ENCODE measurements at places on chromosomes 13 and 19.

GRCh38 chr13:95477187-95477586 lies 75.3 kb upstream of the CLDN10 start:
- no peak for DNase-seq

DNA sequence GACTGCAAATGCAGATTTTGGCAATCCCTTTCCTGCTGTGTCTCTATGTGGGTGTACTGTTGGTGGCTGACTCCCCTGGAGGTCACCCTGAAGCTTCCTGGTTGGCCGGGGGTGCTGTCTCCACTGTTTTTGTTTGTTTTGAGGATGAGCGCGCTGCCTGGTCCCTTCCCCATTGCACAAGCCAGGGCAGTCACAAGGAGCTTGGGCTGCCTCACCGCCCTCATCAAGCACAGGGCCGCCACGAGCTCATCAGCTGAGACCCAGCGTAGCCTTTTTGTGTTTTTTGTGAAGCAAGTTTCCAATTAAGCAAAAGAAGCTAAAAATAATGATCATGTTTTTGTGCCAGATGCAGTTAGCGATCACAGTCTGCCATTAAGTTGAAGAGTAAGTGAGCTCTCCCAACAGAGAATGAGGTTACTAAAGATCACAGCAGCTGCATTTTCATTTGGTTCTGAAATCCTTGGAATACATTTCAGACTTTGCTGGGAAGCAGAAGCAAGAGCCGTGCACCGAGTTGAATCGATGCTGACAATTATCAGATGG lies 57.8 kb downstream of the GGACT start:
- peak; percentile 18 for DNase-seq

DNA sequence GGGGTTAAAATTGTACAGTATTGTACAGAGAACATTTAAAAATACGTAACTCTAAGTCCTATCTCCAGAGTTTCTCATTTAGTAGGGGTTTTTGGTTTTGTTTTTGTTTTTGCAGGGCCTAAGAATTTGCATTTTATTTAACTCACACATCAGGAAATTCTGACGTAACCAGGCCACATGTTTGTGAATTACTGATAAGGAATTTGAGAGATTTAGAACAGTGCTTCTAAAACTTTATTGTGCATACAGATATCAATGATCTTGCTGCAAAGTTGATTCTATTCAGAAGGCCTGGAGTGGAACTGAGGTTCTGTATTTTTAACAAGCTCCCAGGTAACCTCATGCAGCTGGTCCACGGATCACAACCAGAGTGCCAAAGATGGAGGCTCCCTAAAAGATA lies 49.3 kb downstream of the LIG4 start:
- DNase-seq, result no peak

GRCh38 chr19:31314849-31315629 lies 34.2 kb downstream of the TSHZ3 start:
- no peak for DNase-seq

GRCh38 chr19:15200553-15201364 lies at the start of gene NOTCH3:
NOTCH3 (minus strand) TSS chr19:15200995; CDS start chr19:15200905, 90 bp downstream.
- DNase-seq, result no peak

- no peak for DNase-seq
Measured at GRCh38 chr19:2259336-2259735, 3.1 kb upstream of the JSRP1 start.

DNA sequence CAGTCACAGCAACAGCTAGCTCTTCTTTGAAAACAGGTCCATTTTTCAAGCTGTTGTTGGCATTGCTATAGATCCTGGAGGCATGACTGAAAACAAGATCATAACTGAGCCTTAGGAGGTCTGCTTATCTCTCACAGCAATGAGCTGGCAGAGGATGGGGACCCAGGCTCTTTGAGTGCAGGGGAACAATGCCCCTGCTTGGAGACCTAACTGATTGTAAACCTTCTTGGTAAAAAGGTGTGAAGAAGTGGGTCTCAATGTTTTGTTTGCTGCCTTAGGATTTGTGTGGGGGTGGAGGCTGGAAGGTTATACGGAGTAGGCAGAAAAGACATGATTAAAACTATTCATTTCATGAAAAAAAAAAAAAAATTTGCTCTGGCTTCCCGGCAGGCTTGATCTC lies 94.6 kb downstream of the EFNB2 start:
- DNase-seq, result peak; percentile 58

DNA sequence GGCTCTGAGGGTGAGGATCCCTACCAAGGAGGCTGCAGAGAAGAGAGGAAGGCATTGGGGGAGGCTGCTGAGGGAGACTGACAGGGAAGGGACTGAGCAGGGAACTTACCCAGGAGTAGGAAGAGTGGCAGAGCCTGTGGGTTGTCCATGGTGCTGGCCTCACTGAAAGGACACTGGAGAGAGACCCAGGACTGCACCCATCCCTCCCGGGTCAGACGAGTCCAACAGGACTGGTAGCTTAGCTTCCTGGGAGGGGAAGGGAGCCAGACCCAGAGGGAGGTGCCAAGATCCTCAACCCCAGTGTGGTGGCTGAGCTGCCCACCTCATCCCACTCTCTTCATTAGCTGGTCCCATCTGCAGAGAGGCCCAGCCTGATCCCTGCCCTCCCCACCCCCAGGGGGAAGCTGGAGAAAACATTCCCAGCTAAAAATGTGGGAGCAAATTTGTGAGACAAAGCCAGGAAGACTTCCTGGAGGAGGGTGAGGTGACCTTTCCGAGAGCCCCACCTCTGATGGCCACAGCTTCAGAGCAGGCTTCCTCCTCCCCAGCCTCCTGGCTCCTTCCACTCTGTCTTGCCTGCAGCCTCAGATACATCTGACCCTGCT lies at the start of gene VSIG10L:
VSIG10L (minus strand) TSS at position 164 of the 605 bp plus-strand sequence; CDS start at position 149, 15 bp downstream.
- no peak for DNase-seq

DNA sequence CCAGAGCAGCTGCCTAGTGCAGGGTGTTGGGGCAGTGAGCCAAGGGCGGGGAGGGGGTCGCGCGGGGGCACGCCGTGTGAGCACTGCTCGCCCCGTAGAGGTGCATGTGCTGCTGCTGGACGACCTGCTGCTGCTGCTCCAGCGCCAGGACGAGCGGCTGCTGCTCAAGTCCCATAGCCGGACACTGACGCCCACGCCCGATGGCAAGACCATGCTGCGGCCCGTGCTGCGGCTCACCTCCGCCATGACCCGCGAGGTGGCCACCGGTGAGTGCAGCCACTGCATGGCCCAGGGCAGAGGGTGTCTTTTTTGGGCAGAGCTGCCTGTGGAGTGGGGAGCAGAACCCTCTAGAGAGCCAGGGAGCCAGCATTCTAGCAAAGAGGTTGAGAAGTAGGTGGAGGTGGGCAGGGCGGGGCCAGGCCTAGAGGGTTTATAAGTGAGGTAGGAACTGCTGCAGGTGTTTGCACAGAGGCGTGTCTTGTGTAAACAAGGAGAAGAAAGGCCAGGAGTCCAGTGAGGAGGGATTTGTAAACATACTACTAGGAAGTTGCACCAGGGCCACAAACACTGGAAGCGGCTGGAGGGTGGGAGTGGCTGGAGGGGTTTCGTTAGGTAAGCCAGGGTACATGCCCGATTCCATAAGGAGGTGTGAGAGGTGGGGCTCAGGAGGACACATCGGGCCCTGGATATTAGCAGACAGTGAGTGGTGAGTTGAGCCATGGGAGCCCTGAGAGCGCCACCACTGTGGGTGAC lies 21.3 kb downstream of the ARHGEF1 start:
- DNase-seq, result peak; percentile 78

- no peak for DNase-seq
Measured at GRCh38 chr13:48583859-48584311, 51.0 kb upstream of the RCBTB2 start.

- no peak for DNase-seq
Measured at GRCh38 chr19:53102206-53102755, 941 bp downstream of the ZNF160 start.

- no peak for DNase-seq
Measured at GRCh38 chr13:44052780-44053184, 173.1 kb downstream of the LACC1 start.

GRCh38 chr13:103772576-103772975 lies 706.4 kb upstream of the SLC10A2 start:
- no peak for DNase-seq

DNA sequence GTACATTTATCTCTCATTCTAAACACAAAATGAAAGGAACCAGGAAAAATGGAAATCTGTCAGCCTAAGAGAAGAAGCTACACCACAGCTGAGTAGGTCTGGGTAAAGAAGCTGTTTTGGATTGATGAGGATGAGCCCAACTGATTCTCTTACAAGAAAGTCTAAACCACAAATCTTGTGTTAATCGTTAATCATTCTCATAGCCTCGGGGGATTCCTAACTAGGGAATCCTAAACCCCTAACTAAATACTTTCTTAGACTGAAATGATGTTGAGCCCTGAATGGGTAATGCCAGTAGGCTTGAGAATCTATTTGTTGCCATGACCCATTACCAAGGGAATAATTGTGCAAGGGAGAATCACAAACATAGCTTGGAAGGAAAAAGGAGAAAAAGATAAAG lies 327.5 kb upstream of the SPRY2 start:
- DNase-seq, result no peak

- DNase-seq, result no peak
Measured at GRCh38 chr13:87868731-87869130, 197.6 kb downstream of the SLITRK5 start.

DNA sequence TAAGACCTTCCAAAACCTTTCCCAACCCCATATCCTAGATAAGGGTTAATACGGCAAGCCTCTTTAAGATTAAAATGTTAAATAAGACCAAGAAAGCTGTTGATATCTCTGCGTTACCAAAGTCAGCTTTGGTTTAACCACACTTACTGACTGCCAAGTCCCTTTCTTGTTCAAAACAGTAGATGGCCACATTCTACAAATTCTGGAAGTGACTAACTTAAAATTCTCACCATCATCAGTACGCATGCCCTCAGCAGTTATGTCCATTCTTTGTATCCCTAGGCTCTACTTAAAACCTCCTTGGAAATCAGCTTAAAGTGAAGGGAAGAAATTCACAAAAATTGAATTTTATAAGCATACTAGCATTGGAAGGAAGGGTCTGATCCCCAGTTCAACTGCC lies 23.6 kb downstream of the SOHLH2 start:
- no peak for DNase-seq

DNA sequence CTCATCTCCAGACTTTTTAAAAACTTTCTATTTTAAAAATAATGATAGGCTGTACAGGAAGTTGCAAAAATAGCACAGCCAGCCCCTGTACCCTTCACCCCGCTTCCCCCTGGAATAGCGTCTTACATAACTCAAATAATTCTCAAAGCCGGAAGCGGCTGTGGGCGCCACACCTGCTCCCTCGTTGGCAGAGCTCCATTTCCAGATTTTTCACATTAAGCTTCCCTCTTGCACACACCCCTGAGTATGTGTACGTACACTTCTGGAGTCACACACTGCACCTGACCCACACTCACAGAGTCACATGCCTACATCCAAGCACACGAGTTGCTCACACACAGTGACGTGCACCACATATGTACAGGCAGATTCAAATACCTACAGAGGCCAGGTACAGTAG lies 24.9 kb upstream of the DPP9 start:
- no peak for DNase-seq
